ENCODE measurements at places on chromosomes 7 and 10.

GRCh38 chr7:140810830-140811556, 113.7 kb downstream of the BRAF start:
- DNase-seq = peak; percentile 70
- no peak overlapping the region for H3K27ac ChIP-seq
- no peak overlapping the region for H3K4me3 ChIP-seq
- H3K27me3 ChIP-seq = no peaks in the 10 kb centered on the region
- no peaks in the 10 kb centered on the region for H3K4me1 ChIP-seq
- H3K36me3 ChIP-seq = no peaks in the 10 kb centered on the region

- no peaks in the 10 kb centered on the region for H3K27me3 ChIP-seq
- no peak for DNase-seq
- H3K36me3 ChIP-seq = no peaks in the 10 kb centered on the region
- peaks cover 8% of the 10 kb centered on the region for H3K4me1 ChIP-seq
Measured at GRCh38 chr7:135803143-135803542, 54.5 kb upstream of the FAM180A start.

DNA sequence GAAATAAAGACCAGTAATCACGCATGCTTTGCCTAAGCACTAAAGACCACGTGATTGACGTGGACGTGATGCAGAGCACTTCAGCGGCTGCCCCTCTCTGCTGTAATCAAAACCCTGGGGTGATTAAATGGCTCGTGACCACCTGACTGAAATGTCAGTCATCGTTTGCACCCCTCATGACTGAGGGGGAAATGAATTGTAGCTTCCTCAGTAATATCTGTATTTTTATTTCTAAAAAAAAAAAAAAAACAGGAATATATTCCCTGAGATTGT, 148.1 kb upstream of the RSU1 start:
- H3K27ac ChIP-seq = no peak overlapping the region
- H3K27me3 ChIP-seq = no peaks in the 10 kb centered on the region

GRCh38 chr7:2163600-2164555, 68.9 kb downstream of the MAD1L1 start:
- no peak overlapping the region for H3K4me3 ChIP-seq
- no peaks in the 10 kb centered on the region for H3K36me3 ChIP-seq
- H3K27ac ChIP-seq = no peak overlapping the region
- no peaks in the 10 kb centered on the region for H3K27me3 ChIP-seq
- DNase-seq = no peak

GRCh38 chr10:598415-599170, 90.9 kb downstream of the DIP2C start:
- no peak overlapping the region for H3K27ac ChIP-seq
- H3K27me3 ChIP-seq = no peaks in the 10 kb centered on the region
- H3K4me3 ChIP-seq = no peak overlapping the region
- DNase-seq = no peak

- no peak overlapping the region for H3K4me3 ChIP-seq
- H3K36me3 ChIP-seq = no peaks in the 10 kb centered on the region
- H3K27ac ChIP-seq = no peak overlapping the region
Measured at GRCh38 chr10:83685458-83685857, 453.9 kb upstream of the GHITM start.

DNA sequence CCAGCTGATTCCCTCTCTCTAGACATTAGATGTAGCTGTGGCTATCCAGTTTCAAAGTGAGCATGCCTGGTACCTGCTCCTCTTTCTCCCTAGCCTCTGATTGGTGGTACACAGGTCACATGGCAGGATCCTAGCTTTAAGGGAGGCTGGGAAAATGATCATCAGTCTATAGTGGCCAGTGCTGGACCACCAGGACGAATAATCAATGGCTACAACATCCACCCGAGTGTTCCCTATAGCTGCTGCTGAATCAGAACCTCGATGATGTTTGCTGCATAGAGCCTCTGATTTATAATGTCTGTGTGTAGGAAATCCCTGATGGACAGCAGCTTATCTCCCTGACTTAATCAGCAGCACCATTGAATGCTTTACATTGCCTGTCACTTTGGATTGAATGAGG, 28.9 kb upstream of the LMTK2 start:
- no peaks in the 10 kb centered on the region for H3K27me3 ChIP-seq
- no peak overlapping the region for H3K27ac ChIP-seq

- H3K4me3 ChIP-seq = peak overlapping the region; percentile 44
- H3K4me1 ChIP-seq = peaks cover 15% of the 10 kb centered on the region
- H3K27ac ChIP-seq = no peak overlapping the region
- H3K36me3 ChIP-seq = no peaks in the 10 kb centered on the region
- peaks cover 32% of the 10 kb centered on the region for H3K27me3 ChIP-seq
Measured at GRCh38 chr7:94655126-94655847, 646 bp downstream of the SGCE start.

- no peaks in the 10 kb centered on the region for H3K36me3 ChIP-seq
- no peak for DNase-seq
- no peak overlapping the region for H3K4me3 ChIP-seq
- no peak overlapping the region for H3K27ac ChIP-seq
- H3K27me3 ChIP-seq = no peaks in the 10 kb centered on the region
- H3K4me1 ChIP-seq = no peaks in the 10 kb centered on the region
Measured at GRCh38 chr10:114061148-114061547, 17.5 kb downstream of the ADRB1 start.

DNA sequence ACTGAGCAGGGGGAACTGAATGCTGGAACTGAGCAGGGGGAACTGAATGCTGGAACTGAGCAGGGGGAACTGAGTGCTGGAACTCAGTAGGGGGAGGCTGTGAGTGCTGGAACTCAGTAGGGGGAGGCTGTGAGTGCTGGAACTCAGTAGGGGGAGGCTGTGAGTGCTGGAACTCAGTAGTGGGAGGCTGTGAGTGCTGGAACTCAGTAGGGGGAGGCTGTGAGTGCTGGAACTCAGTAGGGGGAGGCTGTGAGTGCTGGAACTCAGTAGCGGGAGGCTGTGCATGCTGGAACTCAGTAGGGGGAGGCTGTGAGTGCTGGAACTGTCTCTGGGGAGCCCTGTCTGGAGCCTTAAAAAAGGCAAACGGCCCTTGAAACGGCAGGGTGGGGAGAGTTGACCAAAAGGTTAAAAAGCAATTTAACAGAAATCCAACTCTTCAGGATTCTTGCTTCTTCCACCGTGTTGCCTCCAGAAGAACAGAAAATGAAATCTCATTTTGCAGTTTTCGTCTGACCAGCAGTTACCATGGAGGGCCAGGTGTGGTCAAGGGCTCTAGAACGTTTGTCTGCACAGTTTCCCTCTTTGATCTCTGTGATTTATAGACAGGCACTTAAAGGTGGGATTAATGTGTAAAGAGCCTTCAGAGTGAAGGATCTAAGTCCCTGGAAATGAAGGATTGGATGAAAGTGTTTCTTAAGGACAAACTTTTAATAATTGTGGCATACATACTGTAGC, 19.1 kb downstream of the DOCK1 start:
- no peaks in the 10 kb centered on the region for H3K4me1 ChIP-seq
- DNase-seq = no peak
- no peak overlapping the region for H3K4me3 ChIP-seq
- no peak overlapping the region for H3K27ac ChIP-seq
- H3K36me3 ChIP-seq = no peaks in the 10 kb centered on the region
- no peaks in the 10 kb centered on the region for H3K27me3 ChIP-seq

DNA sequence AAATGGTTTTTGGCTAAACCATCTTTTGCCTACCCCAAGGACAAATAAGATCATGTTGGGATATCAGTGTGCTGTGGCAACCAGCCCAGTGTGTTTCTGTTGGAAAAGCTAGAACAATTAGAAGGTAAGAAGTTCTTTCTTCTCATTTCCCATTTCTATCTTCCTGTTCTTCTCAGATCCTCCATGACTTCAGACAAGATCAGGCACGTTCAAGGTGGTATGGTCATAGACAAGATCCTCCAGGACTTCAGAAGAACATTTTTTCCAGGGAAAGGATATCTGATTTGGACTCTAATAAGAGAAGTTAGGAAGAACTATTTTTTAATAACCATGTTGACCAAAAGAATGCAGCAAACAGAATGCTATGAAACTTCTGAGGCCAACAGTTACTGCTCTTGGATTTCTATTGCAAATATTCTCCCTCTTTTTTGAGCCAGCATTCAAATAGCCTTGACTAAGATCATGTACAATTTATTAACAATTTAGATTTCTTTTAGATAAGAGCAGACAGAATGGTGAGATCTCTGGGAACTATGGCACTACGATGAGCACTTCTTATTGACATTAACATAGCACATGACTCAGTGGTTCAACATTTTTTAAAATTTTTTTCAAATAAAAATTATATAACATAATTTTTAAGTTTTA, 15.9 kb downstream of the HYCC1 start:
- H3K36me3 ChIP-seq = no peaks in the 10 kb centered on the region
- no peak overlapping the region for H3K27ac ChIP-seq
- H3K4me3 ChIP-seq = no peak overlapping the region
- H3K27me3 ChIP-seq = no peaks in the 10 kb centered on the region

GRCh38 chr7:9324513-9324912, 891.1 kb downstream of the NXPH1 start:
- H3K4me3 ChIP-seq = no peak overlapping the region

DNA sequence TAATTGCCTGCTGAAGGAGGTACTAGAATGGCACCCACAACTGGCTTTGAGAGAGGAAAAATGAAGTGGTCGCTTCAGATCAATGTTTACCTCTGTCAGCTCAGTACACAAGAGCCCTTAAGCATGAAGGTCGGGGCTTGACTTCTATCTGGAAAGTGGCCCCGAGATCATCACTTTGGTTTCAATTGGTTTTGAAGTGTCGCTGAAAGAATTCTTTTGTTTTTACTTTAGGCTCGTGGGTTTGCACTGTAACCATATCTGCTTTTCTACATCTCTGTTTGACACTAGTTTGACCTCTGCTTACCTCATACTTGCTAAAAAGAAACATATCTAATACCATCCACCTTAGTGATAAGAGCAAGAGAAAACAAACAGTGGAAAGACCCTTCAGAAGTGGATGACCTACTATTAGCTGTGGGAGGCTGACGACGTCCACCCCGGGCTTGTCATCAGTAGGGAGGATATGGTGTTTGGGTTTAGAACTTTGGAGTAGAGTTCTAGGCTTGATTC, 361.8 kb downstream of the GATA3 start:
- no peaks in the 10 kb centered on the region for H3K27me3 ChIP-seq
- no peak overlapping the region for H3K27ac ChIP-seq
- no peak for DNase-seq
- no peaks in the 10 kb centered on the region for H3K36me3 ChIP-seq

DNA sequence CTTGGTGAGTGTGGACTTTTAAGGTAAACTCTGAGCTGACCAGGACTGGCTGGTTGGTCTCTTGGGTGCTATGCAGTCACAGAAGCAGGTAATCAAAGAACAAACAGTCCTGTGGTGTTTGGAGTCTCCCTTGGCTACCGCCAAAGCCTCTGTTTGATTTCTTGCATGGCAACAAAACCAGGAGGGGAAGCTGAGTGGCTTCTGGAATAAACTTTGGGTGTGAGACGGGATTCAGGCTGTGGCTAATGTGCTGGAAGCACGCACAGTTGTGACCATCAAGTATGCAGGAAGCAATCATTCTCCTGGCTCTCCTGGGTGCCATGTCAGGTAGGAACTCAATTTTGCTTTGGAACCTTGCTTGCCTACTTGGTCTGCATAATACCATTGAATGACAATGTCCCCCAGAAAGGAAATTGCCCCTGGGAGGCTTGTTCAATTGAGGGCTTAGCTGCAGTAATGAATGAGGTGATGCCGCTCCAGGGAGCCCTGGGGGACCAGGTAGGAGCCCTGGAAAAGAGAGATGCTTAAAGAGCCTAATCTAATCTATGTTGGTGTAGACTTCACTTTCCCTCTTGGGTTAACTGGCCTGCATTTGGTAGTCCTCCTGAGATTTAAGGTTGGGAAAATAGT, at the start of gene CDHR3:
Gene CDHR3 (plus strand): TSS at position 227 of the 630 bp plus-strand sequence. CDS start 55 bp downstream, at position 282.
- no peak within 1 kb of the TSS for H3K4me3 ChIP-seq
- no peak for DNase-seq
- H3K27ac ChIP-seq = no peak within 1 kb of the TSS
- H3K4me1 ChIP-seq = no peaks in the 10 kb centered on the region

DNA sequence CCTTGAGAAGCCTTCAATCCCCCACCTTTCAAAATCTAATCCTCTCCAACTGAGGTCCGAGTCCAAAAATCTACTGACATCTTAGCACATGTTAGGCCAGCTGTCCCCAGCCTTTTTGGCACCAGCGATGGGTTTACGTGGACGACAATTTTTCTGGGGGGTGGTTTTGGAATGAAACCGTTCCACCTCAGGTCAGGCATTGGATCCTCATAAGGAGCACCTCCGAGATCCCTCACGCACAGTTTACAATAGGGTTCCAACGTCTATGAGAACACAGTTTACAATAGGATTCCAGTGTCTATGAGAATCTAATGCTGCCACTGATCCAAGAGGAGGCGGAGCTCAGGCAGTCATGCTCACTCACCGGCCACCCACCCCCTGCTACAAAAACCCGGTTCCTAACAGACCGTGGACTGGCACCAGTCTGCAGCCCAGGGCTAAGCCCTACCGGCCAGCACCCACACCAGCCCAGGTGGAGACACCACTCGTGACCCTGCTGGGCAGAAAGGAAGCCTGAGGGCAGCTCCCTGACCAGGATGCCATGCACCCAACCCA, 107.6 kb downstream of the DIP2C start:
- H3K4me3 ChIP-seq = no peak overlapping the region
- H3K27ac ChIP-seq = no peak overlapping the region
- no peak for DNase-seq
- no peaks in the 10 kb centered on the region for H3K4me1 ChIP-seq
- H3K36me3 ChIP-seq = no peaks in the 10 kb centered on the region

- H3K27me3 ChIP-seq = no peaks in the 10 kb centered on the region
- H3K4me1 ChIP-seq = no peaks in the 10 kb centered on the region
- no peaks in the 10 kb centered on the region for H3K36me3 ChIP-seq
- H3K27ac ChIP-seq = no peak overlapping the region
- no peak overlapping the region for H3K4me3 ChIP-seq
Measured at GRCh38 chr10:14192746-14193145, 138.0 kb downstream of the FRMD4A start.

DNA sequence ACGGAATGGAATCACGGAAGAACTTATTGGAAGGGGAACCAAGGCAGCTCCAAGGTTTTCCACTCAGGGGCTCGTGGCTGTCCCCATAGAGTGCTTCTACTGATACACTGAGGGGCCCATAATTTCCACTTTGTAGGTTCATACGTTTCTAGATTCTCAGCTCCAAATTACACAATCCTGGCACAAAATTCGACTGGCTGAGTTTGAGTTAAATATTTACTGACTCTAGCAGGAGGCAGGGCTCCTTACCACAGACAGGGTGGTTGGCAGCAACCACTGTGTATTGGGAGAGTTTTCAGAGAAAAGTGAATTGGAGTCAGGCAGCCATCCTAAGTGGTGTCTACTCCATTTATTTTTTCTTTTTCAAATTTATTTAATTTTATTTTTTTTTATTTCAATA, 55.4 kb upstream of the SEC61G start:
- DNase-seq = no peak
- no peaks in the 10 kb centered on the region for H3K4me1 ChIP-seq
- no peak overlapping the region for H3K4me3 ChIP-seq
- no peaks in the 10 kb centered on the region for H3K36me3 ChIP-seq
- H3K27ac ChIP-seq = no peak overlapping the region

DNA sequence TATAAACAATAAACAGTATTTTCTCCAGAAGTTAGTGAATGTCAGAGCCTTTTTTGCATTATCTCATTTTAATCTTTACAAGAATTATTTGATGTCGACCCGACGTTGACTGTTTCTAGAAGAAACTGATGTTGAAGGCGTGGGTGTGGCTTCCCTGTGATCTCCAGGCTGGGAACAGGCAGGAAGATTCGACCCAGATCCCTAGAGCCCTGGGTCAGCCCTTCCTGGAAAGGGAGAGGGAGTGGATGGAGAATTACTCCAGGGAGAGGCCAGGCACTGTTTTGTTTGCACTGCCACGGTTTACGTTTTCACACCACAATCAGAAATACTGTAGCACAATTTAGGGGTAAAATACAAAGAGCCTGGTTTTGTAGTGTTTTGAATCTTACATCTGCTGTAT, 133.1 kb downstream of the ADARB2 start:
- H3K4me1 ChIP-seq = no peaks in the 10 kb centered on the region
- no peaks in the 10 kb centered on the region for H3K27me3 ChIP-seq
- DNase-seq = no peak
- no peak overlapping the region for H3K4me3 ChIP-seq
